ENCODE measurements at places on chromosomes 12 and 14.

- no peak for DNase-seq
Observed at GRCh38 chr12:96919510-96920210, 12.6 kb downstream of the NEDD1 start.

- no peak for DNase-seq
Observed at GRCh38 chr14:91899213-91899612, 31.9 kb upstream of the TC2N start.

DNA sequence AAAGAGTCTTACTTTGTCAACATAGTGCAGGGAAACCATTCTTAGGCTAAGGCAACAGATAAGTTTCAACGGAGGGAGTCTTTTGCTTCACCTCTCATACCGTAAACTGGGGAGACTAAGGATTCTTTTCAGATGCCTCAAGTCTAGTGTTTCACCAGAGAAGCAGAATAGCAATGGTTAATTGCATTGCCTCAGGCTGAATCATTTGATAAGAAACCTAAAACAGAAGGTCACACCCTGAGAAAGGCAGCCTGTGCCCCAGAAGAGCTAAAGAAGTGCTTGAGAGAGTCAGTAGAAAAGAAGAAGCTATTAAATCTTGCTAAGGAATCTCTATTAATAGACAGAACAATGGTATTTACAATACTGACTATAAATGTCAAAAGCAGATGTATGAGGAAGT, 21.8 kb upstream of the ATXN7L3B start:
- no peak for DNase-seq

GRCh38 chr14:33510063-33510481, 440.8 kb downstream of the EGLN3 start:
- peak; percentile 0 for DNase-seq

GRCh38 chr14:55807053-55807880, 227.3 kb downstream of the KTN1 start:
- no peak for DNase-seq

- no peak for DNase-seq
Observed at GRCh38 chr12:125533434-125534029, 468.3 kb downstream of the AACS start.

- DNase-seq: no peak
Observed at GRCh38 chr12:17197971-17198370, 592.0 kb upstream of the LMO3 start.

DNA sequence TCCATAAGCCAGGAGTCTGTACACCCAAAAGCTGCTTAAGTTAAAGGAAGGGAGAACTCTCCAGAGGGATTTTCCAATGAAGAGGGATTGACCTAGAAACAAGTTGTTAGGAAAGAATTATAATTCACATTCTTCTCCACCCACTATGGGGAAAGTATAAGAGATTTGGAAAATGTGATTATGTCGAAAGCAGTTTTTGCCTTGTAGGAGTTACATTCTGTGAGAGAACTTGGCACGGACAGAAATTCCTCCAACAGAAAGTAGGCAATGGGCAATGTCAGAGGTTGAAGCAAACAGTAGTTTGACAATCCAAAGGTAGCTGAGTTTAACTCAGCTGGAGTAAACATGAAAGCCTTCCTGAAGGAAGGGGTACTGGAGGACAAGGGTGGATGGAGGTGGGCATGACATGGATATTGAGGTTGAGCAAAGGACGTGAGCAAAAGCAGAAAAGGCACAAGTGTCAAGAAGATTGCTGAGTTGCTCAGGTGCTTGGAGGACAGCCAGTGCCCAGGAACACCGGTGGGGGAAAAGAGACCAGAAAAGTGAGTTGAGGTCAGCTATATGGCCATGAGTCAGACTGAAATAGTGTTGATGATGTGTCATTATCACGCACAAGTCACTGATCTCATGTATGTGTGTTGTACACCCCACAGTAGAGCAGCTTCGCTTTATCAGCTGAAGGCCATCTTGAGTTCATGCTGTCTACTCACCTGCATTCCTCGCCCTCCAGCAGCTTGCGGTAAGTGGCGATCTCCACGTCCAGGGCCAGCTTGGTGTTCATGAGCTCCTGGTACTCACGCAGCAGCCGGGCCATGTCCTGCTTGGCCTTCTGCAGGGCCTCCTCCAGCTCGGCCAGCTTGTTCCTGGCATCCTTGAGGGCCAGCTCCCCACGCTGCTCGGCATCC, 4.0 kb downstream of the KRT5 start:
- no peak for DNase-seq

DNA sequence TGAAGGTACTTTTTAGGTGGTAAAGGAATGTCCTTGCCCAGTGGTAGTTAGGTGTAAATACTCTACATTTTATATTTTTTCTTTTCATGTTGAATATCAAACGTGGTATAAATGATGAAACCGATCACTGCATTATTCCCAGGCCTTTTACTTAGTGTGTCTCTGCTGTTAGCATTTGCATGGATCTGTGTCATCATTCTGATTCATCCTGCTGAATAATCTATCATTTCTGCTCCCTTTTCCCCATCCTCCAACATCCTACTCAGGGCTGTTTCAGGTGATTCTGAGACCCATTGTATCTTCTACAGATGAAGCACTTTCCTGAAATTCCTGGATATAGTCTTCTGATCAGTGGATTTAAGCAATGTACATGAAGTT, 61.0 kb upstream of the PTHLH start:
- no peak for DNase-seq

Measured in LHCN-M2 (cell line).